ENCODE measurements at places on chromosomes 16 and 17.

- no peak for DNase-seq
Measured at GRCh38 chr16:74607310-74607961, 522 bp upstream of the GLG1 start.

DNA sequence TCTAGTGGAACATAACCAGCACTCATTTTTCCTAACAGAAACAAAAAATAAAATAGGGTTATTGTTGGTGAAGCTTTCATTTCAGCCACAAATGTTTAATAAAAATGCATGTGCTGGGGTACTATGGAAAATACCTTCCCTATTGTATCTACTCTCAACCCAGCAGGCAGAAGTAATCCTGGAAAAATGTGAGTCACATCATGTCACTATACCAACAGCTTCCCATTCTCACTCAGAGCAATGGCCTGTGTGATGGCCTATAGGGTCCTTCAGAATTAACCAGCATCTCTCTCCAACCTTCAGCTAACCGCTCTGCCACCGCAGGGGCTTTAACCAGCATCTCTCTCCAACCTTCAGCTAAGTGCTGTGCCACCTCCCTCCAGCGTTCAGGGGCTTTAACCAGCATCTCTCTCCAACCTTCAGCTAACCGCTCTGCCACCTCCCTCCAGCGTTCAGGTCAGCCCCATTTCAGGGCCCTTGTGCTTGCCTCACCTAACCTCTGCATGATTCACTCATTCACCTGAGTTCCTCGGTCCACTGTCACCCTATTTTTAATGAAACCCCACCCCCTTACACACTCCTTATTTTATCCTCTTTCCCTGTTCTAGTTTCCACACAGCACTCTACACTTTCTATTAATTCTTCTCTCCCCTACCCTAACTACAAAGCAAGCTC, 34.0 kb downstream of the UBE2G1 start:
- no peak for DNase-seq

DNA sequence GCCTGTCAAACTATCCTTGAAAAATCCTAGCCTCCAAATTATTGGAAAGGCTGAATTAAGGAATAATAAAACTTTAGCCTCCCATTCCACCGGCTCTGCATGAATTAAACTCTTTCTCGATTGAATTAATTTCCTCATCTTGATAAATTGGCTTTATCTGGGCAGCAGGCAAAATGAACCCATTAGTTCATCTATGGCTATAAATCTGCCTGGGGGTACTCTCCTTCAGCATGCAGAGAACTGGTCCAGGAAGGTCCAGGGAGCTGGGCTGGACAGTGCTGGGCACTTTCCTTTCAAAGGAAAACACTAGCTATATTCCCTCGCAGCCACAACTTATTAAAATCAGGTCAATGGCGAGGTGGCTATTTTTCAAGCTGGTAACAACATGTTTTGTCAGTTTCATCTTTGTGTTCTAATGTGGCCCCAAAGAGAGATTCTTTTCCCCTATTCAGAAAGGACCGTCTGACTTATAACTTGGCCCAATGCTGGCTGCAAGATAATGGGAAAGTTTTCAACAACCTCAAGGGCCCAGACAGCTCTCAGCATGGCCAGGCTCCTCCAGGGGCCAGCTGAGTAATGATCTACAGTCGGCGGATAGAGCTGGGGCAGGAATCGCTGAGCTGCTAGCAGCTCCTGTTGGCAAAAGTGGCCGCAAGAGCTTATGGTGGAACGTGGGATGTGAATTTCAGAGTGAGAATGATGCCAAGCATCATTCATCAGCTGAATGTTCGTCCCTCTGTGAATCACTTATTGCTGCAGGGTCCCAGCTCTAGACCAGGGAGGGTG, 326.9 kb downstream of the SLC39A11 start:
- no peak for DNase-seq

DNA sequence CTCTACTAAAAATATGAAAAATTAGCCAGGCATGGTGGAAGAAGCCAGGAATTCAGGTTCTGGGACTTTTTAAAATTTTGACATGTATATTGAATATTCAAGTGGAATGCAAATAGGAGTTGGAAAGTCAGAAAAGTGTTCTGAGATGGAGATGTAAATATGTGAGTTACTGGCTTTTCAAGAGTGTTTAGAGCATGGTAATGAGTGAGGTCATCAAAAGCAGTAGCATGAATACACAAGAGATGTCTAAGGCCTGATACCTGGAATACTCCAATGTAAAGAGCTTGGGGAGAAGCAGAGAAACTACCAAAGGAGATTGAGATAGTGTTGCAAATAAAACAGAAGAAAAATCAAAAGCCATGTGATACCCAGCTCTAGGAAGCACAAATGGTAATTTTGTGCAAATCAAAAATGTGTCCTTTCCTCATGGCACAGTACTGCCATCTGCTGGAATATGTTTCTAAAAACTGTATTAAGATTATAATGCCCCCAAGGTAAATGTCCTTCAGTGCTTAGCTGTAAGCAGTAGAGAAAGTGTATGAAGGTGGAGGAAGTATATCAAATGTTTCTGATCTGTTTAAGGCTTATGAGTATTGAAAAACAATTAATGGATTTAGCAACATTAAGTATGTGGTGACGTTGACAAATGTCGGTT, 908.4 kb downstream of the KCNJ18 start:
- DNase-seq: peak; percentile 10

GRCh38 chr16:53415504-53415903, 18.8 kb upstream of the RBL2 start:
- DNase-seq: no peak

GRCh38 chr16:56102183-56102686, 89.1 kb upstream of the GNAO1 start:
- peak; percentile 68 for DNase-seq

DNA sequence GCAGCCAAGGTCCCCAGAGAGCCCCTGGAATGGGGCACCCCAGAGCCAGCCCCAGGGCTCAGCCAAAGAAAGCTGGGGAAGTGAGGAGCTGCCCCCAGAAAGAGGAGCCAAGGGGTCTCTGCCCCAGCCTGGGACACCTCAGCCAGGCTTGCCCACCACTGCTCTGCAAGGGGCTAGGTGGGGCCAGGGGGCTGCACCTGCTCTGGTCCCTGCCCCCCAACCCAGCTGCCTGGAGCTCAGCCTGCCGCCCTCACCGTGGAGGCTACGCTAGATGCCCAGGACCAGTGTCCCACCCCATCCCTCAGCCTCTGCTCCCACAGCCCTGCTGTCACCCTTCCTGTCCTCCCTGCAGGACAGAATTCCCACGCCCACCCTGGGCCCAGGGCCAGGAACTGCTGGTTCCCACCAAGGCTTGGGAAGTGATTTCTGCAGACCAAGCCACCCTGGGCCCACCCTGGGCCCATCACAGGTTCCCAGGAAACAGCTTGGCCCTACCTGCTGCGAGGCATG, 28.1 kb upstream of the KRT17 start:
- no peak for DNase-seq

- peak; percentile 16 for DNase-seq
Measured at GRCh38 chr16:75252946-75253911, 1.8 kb upstream of the BCAR1 start.

GRCh38 chr17:78763561-78763960, 18.5 kb downstream of the CYTH1 start:
- DNase-seq: no peak

- no peak for DNase-seq
Measured at GRCh38 chr17:32523017-32523680, 36.4 kb downstream of the CDK5R1 start.

GRCh38 chr17:72223866-72224291, 103.1 kb downstream of the SOX9 start:
- no peak for DNase-seq

DNA sequence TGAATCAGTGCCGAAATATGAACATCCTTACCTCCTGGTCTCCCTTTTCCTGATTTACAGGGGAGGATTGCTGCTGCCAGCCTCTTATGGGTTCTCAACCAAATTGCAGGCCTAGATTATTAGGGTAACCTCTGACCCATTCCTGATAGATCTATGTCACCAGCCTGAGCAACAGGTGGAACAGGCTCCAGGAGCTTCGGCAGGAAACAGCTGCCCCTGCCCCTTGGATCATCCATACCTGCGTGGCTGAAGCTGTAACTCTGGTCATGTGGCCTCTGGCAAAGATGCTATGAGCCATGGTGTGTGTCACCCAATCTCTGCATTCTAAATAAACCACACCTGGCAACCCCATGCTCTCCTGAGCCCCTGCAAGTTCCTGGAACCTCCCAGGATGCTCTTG, 18.4 kb upstream of the RBBP6 start:
- DNase-seq: no peak

- peak; percentile 22 for DNase-seq
Measured at GRCh38 chr17:54903375-54903774, 2.7 kb downstream of the TOM1L1 start.

DNA sequence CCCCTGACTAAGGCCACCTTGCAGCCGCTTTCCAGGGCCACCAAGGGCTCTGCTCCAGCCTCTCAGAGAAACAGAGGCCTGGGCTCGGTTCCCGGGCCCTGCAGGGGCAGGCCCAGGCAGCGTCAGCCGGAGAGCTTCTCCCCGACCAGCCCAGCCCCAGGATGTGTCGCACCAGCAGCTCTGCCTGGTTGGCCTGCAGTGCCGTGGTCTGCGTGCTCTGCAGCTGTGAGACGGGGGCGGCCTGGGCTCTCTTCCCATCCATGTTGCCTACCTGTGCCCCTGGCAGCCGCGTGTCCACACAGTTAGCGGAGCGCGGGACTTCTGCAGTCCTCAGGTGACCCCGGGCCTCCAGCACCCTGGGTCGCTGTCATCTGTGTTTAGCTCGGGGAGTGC, 4.8 kb downstream of the IGFALS start:
- DNase-seq: no peak

- no peak for DNase-seq
Measured at GRCh38 chr17:77354670-77355455, 214.1 kb downstream of the SEC14L1 start.

All from midbrain (tissue), 1 donor.